ENCODE measurements at places on chromosomes 5 and 9.

DNA sequence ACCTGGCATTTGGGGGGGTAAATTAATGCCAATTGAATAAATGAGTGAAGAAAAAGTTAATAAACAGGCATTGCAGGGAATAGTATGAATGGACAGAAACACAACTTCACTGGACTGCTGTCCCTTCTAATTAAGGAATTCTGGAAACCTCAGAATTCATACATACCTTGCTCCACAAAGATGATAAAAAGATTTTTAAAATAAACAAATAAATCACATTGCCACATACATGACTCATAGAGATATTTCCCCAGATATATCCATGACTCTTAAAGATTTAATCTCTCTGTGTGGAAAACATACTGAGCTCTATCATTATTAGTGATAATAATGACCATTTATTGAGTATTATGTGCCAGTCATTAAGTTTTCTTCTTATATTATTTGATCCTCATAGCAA, 469.0 kb upstream of the MEF2C start:
- no peak for DNase-seq

- DNase-seq, result no peak
These were observed 162.0 kb upstream of the SNX2 start for GRCh38 chr5:122612901-122613300.

- no peak for DNase-seq
These were observed 459.7 kb downstream of the BNC2 start for GRCh38 chr9:16410601-16411280.

GRCh38 chr9:23811633-23812032, 14.4 kb downstream of the ELAVL2 start:
- no peak for DNase-seq

GRCh38 chr5:106121972-106122605, 1548.6 kb downstream of the EFNA5 start:
- no peak for DNase-seq

- no peak for DNase-seq
These were observed 15.8 kb downstream of the VAV2 start for GRCh38 chr9:133976191-133976861.

GRCh38 chr5:58074222-58074621, 385.7 kb downstream of the PLK2 start:
- no peak for DNase-seq

DNA sequence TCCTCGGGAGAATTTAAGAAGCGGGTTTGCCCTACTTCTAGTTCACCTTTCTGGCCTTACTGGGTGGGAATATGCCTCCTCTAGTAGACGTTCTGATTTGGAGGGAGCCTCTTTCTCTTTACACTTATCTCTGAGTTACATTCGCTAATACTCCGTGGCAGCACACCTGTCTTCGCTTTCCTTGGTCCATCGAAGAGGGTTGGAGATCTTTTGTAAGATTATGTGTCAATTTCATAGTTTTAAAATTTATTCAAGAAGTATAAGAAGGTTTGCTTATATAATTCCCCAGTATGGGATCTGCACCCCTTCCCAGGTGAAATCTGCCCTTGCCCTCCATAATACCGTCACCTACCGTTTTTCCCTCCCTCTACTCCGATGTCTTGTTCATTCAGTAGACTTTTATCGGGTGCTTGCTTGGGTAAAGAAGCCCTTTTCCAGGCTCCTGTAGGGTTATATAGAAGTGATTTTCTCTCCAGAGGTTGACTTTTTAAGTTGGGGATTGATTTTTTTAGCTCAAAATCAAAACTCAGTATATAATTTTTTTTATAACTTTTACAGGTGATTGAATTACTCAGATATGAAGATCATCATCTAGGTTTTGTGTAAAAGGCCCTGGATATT, 1.1 kb downstream of the GPBP1 start:
- peak; percentile 33 for DNase-seq

DNA sequence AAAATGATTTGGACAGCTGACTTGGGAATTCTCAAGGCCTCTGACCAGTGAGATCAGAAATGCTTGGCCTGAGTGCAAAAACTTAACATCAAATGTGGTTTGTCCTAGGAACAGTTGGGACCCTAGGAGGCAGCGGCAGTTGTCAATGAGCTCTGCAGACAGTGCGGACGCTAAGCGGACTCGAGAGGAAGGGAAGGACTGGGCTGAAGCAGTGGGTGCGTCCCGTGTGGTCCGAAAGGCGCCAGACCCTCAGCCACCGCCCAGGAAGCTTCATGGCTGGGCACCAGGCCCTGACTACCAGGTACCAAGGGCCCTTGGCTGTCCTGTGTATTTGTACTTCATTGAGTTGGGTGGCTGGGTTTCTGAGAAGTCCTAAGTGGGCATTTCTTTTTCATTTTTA, 43.7 kb upstream of the POMT1 start:
- no peak for DNase-seq

GRCh38 chr5:41776435-41776834, 93.8 kb downstream of the OXCT1 start:
- DNase-seq, result no peak

DNA sequence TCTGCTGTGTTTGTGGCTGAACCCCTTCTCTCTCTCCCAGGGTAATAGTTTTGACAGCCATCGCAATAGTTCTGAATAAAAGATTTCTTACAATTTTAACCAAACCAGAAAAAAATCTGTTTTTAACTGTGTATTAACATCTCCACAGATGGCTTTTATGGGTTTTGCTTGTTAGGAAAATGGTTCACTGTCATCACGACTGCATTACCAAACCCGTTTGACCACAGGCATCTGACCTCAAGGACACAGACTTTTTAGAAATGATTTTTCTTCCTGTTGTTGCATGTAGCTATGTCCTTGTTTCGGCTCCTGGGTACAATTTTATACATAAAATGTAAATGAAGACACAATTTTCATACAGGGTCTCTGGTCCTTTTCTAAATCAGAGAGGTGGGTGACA, 316.1 kb downstream of the IRX1 start:
- no peak for DNase-seq

GRCh38 chr9:123422635-123423310, 66.8 kb downstream of the CRB2 start:
- DNase-seq, result no peak

Data from NCI-H1417 (cell line).